Activated CD4-positive, alpha-beta memory T cell treated with anti-CD3 and anti-CD28 coated beads for 36 hours (primary cell): ENCODE measurements at places on chromosomes 3 and 15. TPM values are rescaled to one million over a fixed set of nuclear protein-coding genes. Genes with fewer than 3 reads are reported as not detected.

DNA sequence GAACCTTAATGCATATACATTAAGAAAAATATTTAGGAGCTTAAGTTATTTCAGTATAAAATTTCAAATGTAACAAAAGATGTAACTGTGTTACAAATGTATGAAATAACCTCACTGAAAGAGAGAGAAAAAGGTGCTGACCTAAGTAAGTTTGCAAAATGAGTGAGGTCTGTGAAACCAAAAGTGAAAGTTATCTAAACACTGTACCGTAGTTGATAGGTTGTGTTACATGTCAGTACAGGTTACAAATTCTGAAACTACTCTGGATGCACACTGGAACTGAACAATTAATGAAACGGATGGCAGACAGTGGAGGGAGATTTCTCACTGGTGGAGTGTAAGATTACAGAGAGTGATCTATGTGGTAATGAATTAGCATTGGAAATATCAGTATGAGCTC lies 420.7 kb downstream of the ZNF385D start:
- H3K27me3 ChIP-seq, result no peaks in the 10 kb centered on the region
- no peak overlapping the region for H3K4me3 ChIP-seq
- DNase-seq, result no peak
- H3K27ac ChIP-seq, result no peak overlapping the region

Gene SLC24A5
- total RNA-seq, result not detected

DNA sequence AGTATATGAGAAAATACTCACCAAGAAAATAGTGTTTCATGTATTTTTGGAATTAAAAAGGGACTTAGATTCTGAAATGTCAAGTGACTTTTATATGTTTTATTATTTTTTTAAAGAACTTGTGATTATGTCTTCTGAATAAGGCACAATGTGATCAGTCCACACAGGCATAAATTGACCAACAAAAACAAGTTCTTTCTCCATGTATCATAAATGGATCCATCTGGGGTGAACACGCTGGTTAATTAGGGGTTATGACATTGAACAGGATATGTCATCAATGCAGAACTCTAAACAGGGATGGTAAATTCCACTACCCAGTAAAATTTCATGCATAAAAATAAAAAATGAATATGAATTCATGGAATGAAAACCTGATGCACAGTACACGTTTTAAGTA lies 31.3 kb upstream of the PIK3CA start:
- no peaks in the 10 kb centered on the region for H3K4me1 ChIP-seq
- peaks cover 18% of the 10 kb centered on the region for H3K27me3 ChIP-seq
- H3K27ac ChIP-seq, result no peak overlapping the region

- no peaks in the 10 kb centered on the region for H3K36me3 ChIP-seq
- no peak overlapping the region for H3K4me3 ChIP-seq
- no peak overlapping the region for H3K27ac ChIP-seq
- peak; percentile 41 for DNase-seq
- H3K4me1 ChIP-seq, result peaks cover 29% of the 10 kb centered on the region
- H3K27me3 ChIP-seq, result peaks cover 62% of the 10 kb centered on the region
Observed at GRCh38 chr3:172449466-172450149, 1.4 kb upstream of the GHSR start.

Gene GOLGA8R
- 0.56 TPM for total RNA-seq

GRCh38 chr3:118766306-118766669 lies 268.4 kb downstream of the IGSF11 start:
- H3K4me3 ChIP-seq, result no peak overlapping the region
- H3K27ac ChIP-seq, result no peak overlapping the region
- no peaks in the 10 kb centered on the region for H3K27me3 ChIP-seq
- no peaks in the 10 kb centered on the region for H3K4me1 ChIP-seq
- H3K36me3 ChIP-seq, result no peaks in the 10 kb centered on the region

GRCh38 chr3:31218082-31218481 lies 314.6 kb upstream of the STT3B start:
- H3K27me3 ChIP-seq, result no peaks in the 10 kb centered on the region
- H3K4me3 ChIP-seq, result no peak overlapping the region
- peaks cover 4% of the 10 kb centered on the region for H3K36me3 ChIP-seq

GRCh38 chr3:2923390-2923789 lies 186.8 kb downstream of the IL5RA start:
- no peaks in the 10 kb centered on the region for H3K27me3 ChIP-seq
- no peak for DNase-seq
- no peak overlapping the region for H3K27ac ChIP-seq
- H3K4me3 ChIP-seq, result no peak overlapping the region
- H3K36me3 ChIP-seq, result no peaks in the 10 kb centered on the region

GRCh38 chr3:53354945-53355498 lies 7.7 kb upstream of the DCP1A start:
- H3K27ac ChIP-seq, result no peak overlapping the region
- no peaks in the 10 kb centered on the region for H3K27me3 ChIP-seq
- peaks cover 5% of the 10 kb centered on the region for H3K4me1 ChIP-seq
- no peak overlapping the region for H3K4me3 ChIP-seq
- no peak for DNase-seq

Gene SOX14
- not detected for total RNA-seq

DNA sequence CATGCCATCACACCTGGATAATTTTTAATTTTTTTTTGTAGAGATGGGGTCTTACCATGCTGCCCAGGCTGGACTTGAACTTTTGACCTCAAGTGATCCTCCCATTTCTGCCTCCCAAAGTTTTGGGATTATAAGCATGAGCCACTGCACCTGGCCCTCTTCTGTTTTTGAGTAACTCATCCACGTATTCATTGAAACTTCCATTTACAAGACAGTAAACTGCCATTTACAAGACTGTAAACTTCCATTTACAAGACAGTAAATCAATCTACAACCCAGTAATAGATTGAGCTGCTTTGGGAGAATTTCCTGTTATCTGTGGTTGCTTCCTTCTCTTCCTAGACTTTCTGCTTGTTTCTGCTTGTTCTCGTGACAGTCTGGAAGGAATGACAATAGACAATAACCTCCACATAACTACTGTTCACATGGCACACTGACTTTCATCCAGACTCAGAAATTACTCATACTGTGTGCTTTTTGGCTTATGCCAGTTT lies 114.7 kb upstream of the CCNL1 start:
- H3K36me3 ChIP-seq, result no peaks in the 10 kb centered on the region
- DNase-seq, result no peak
- no peaks in the 10 kb centered on the region for H3K27me3 ChIP-seq
- no peaks in the 10 kb centered on the region for H3K4me1 ChIP-seq
- no peak overlapping the region for H3K4me3 ChIP-seq

DNA sequence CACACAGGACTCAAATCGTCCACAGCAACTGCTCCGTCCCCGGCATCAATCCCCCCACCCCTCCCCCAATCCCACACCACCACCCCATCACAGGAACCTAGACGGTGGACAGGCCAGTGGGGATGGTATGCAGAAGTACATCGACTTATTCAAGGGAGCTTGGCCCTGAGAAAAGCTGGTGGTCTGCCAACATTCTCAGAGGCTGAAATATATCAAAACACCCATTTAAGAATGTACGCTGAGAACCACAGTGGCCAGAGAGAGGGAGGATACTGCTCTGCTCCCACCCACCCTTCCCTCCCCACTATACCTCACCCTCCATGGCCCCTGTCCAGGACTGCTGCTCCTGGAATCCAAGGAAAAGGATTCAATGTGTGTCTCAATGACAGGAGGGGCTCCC lies 12.4 kb upstream of the USP3 start:
- no peak overlapping the region for H3K4me3 ChIP-seq
- no peaks in the 10 kb centered on the region for H3K27me3 ChIP-seq
- no peak overlapping the region for H3K27ac ChIP-seq
- peaks cover 60% of the 10 kb centered on the region for H3K4me1 ChIP-seq

GRCh38 chr15:95600884-95601283 lies 729.6 kb upstream of the NR2F2 start:
- H3K36me3 ChIP-seq, result no peaks in the 10 kb centered on the region
- H3K27ac ChIP-seq, result no peak overlapping the region
- H3K4me1 ChIP-seq, result no peaks in the 10 kb centered on the region
- no peak for DNase-seq
- no peak overlapping the region for H3K4me3 ChIP-seq
- no peaks in the 10 kb centered on the region for H3K27me3 ChIP-seq

Gene SCG3
- total RNA-seq, result not detected

DNA sequence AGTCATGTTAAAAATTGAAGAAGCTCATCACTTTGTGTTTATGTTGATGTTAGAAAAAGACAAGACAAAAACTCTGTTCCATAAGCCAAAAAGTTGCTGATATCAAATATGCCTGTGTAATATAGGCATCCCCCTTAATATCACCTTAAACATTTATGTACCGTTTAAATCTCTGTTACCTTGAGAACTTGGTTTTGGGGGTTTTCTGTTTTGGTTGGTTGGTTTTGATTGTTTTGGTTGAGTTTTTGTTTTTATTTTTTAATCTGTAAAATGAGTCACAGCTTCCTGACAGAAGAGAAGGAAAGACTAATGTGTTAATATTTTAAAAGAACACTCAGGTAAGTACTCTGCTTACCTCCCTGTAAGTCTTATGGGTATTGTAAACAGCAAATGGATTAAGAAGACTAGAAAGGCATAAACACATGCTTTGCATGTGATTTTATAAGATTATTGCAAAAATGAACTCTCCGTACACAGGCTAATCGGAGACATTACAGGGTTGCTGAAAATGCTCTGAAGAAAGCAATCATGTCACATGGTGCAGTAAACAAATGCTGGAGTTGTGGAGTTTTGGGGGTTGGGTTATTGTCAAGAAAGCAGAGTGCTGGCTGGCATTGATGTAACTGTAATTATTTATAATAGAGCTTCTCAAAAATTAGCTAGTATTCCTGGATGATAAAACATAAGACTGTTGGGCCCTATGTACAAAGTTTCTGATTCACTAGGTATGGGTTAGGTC lies 69.5 kb upstream of the MBNL1 start:
- H3K36me3 ChIP-seq, result peaks cover 6% of the 10 kb centered on the region
- H3K4me3 ChIP-seq, result peak overlapping the region; percentile 69
- no peak for DNase-seq
- H3K27me3 ChIP-seq, result no peaks in the 10 kb centered on the region
- H3K4me1 ChIP-seq, result peaks cover 62% of the 10 kb centered on the region
- H3K27ac ChIP-seq, result peak overlapping the region; percentile 98

DNA sequence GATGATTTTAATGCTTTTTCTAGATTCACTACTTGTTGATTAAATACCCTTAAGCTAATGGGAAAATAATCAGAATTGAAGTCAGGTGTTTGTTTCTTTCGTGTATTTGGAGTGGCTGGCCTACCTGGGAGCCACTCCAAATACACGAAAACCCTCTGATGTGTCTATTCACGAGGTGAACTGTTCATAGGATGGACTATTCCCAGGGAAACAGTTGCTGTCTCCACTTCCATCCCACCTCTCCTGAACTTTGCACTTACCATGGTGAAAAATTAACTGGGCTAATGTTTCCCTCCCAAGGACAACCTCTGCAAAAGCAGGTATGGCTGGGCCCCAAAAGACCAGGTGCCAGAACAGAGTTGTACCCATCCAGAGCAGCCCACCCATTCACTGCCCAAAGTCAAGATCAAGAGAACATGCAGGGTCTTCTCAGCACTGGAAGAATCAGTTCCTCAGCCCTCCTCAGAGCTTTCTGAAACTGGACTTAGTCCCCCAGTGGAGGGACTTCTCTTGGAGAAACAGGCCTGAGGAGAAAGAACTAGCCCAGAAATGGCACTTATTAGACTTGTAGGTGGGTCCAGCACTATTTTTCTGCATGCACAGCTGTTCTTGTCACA lies 2.9 kb upstream of the SMAD3 start:
- peaks cover 10% of the 10 kb centered on the region for H3K27me3 ChIP-seq
- H3K4me1 ChIP-seq, result peaks cover 12% of the 10 kb centered on the region
- H3K36me3 ChIP-seq, result peaks cover 6% of the 10 kb centered on the region

Gene KIF7
- 0.92 TPM for total RNA-seq

Gene PDZRN3
- total RNA-seq, result not detected

- H3K36me3 ChIP-seq, result no peaks in the 10 kb centered on the region
- no peaks in the 10 kb centered on the region for H3K27me3 ChIP-seq
- peaks cover 43% of the 10 kb centered on the region for H3K4me1 ChIP-seq
- peak overlapping the region; percentile 89 for H3K27ac ChIP-seq
- DNase-seq, result peak; percentile 54
Observed at GRCh38 chr3:171458071-171458863, 1.9 kb downstream of the TNIK start.

GRCh38 chr3:55571913-55572312 lies 84.8 kb upstream of the WNT5A start:
- H3K36me3 ChIP-seq, result no peaks in the 10 kb centered on the region
- no peaks in the 10 kb centered on the region for H3K27me3 ChIP-seq
- no peaks in the 10 kb centered on the region for H3K4me1 ChIP-seq
- H3K4me3 ChIP-seq, result no peak overlapping the region
- no peak for DNase-seq
- H3K27ac ChIP-seq, result no peak overlapping the region

DNA sequence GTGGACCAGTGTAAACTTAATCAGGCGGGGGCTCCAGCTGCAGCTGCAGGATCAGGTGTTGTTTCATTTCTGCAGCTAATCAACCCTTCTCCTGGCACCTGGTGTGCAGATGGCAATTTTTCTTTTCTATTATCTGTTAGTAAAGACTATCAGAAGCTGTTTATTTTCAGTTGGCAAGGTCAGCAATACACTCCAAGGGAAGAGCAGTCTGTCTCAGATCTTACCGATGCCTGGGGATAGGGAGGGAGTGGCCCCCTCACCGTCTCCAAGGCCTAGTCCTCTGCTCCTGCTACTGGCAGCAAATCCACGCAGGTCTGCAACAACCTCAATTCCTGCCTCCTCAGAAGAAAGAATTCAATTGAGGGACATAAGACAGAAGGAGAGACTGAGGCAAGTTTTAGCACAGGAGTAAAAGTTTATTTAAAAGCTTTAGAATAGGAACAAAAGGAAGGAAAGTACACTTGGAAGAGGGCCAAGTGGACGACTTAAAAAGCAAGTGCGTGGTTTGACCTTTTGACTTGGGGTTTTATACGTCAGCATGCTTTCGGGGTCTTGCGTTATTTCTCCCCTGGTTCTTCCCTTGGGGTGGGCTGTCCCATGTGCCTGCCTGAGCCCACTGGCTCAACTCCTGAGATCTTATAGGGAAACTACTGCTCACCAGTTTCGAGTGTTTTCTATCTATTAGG lies 9.2 kb downstream of the CCRL2 start:
- no peak for DNase-seq
- no peaks in the 10 kb centered on the region for H3K36me3 ChIP-seq
- no peaks in the 10 kb centered on the region for H3K27me3 ChIP-seq
- no peaks in the 10 kb centered on the region for H3K4me1 ChIP-seq
- no peak overlapping the region for H3K4me3 ChIP-seq

Gene OXNAD1
- 24.0 TPM for total RNA-seq

DNA sequence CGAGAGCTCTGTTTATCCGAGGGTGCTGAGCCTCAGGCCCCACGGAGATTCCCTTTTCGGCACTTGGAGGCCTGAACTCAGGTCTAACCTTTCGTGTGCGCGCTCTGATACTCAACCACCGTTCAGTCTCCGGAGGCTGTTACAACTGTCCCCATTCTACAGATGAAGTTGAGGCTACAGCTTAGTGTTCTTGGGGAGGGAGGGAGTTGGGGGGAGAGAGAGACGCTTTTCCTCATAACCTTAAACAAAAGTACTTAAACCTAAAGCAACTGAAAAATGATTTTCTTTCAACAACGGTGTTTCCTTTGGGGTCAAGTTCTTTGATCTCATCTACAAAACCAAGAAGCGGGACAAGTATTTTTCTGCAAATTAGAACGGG lies 952 bp upstream of the CHST2 start:
- peak overlapping the region; percentile 84 for H3K4me3 ChIP-seq
- H3K36me3 ChIP-seq, result peaks cover 2% of the 10 kb centered on the region
- peaks cover 9% of the 10 kb centered on the region for H3K27me3 ChIP-seq
- peaks cover 16% of the 10 kb centered on the region for H3K4me1 ChIP-seq
- no peak for DNase-seq
